ENCODE measurements at places on chromosomes 4 and X. TPM values are rescaled to one million over a fixed set of nuclear protein-coding genes. Genes with fewer than 3 reads are reported as not detected.

The NKX6-1 gene
- 0.89 TPM for total RNA-seq

The GLOD5 gene
- total RNA-seq: not detected

The SSX3 gene
- not detected for total RNA-seq

The TMA16 gene
- 22.1 TPM for total RNA-seq

The DMRTC1 gene
- total RNA-seq: not detected

The BEX5 gene
- 7.2 TPM for total RNA-seq
